Transverse colon (tissue), 4 donors: ENCODE measurements at places on chromosomes 16 and 17. TPM values are rescaled to one million over a fixed set of nuclear protein-coding genes. Genes with fewer than 3 reads are reported as not detected.

Gene CD19
- total RNA-seq = not detected

Gene RMI2
- 2.9 TPM for total RNA-seq

Gene TEX14
- not detected for total RNA-seq

DNA sequence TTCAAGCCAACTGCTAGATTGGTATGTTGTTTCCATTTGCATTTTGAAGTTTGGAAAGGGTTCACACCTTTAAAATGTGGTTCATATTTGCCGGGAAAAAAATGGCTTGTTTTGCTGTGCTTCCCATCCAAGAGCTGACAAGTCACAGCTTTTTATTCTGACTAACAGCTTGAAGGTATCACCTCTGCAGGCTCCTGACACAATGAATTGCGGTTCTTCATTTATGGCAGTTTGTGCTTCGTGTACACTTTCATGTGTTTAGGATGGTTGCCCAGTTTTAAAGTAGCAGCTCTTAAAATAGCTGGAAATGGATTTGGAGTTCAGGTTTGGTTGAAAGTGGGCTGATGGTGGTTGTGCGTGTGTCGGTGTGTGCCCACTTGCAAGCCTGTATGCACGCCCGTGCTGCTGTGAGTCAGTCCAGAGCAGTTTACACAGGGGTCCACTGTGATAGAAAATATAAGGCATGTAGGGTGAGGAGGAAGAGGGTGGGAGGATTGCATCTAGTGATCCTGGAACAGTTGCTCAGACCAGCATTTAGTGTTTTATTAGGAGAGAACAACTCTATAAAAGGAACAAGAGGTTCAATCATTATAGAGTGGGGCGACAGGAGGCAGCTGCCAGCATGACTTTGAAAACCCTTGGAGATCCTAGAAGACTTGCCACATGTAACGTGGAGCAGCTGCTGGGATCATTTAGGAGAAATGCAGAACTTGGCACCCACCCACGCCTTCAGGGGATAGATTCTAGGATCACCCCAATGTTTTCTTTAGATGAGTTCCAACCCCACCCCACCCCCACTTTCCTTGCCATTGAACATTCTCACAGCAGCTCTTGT lies 108.0 kb upstream of the TBX2 start:
- no peak for DNase-seq
- no peaks in the 10 kb centered on the region for H3K4me1 ChIP-seq
- no peaks in the 10 kb centered on the region for H3K36me3 ChIP-seq
- H3K27ac ChIP-seq = no peak overlapping the region
- no peak overlapping the region for H3K4me3 ChIP-seq

DNA sequence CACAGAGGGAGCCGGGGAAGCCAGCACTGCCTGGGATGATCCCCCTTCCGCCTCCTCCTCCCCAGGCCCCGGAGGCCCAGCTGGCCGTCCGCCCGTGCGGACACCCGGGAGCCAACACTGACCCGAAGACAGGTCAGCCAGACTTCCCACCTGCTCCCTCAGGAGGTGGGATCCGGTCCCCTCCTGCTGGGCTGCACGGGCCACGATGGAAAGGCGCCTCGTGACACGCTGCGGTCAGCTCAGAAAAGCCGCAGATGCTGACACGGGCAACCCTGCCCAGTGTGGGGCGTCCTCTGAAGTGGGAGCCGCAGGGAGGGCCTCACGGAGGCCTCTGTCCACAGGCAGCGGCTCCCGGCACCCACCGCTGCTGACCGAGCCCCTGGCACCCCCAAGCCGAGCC lies 49.3 kb downstream of the CBFA2T3 start:
- H3K36me3 ChIP-seq = no peaks in the 10 kb centered on the region
- peaks cover 12% of the 10 kb centered on the region for H3K27me3 ChIP-seq
- DNase-seq = no peak
- no peak overlapping the region for H3K27ac ChIP-seq
- no peaks in the 10 kb centered on the region for H3K4me1 ChIP-seq

GRCh38 chr16:82583422-82583821 lies 43.3 kb upstream of the CDH13 start:
- H3K4me3 ChIP-seq = no peak overlapping the region
- H3K4me1 ChIP-seq = peaks cover 17% of the 10 kb centered on the region
- no peak overlapping the region for H3K27ac ChIP-seq
- no peak for DNase-seq
- H3K27me3 ChIP-seq = no peaks in the 10 kb centered on the region
- H3K36me3 ChIP-seq = no peaks in the 10 kb centered on the region

DNA sequence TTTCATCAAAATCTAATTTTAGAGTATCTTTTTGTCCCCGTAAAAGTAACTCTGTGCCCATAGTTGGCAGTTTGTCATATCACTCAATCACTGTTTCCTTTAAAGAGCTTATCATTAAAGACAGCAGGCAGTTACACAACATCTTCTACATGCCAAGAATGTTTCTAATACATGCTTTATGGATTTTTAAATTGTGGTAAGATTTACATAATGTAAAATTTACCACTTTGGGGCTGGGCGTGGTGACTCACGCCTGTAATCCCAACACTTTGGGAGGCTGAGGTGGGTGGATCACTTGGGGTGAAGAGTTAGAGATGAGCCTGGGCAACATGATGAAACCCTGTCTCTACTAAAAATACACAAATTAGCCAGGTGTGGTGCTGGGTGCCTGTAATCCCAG lies 687.2 kb downstream of the WWOX start:
- H3K4me1 ChIP-seq = no peaks in the 10 kb centered on the region
- H3K36me3 ChIP-seq = no peaks in the 10 kb centered on the region
- no peak overlapping the region for H3K27ac ChIP-seq
